Choroid plexus epithelial cell (primary cell): ENCODE measurements at places on chromosomes 1 and 21.

- DNase-seq = peak; percentile 74
These were observed 20.2 kb downstream of the PEX14 start for GRCh38 chr1:10494754-10495474.

DNA sequence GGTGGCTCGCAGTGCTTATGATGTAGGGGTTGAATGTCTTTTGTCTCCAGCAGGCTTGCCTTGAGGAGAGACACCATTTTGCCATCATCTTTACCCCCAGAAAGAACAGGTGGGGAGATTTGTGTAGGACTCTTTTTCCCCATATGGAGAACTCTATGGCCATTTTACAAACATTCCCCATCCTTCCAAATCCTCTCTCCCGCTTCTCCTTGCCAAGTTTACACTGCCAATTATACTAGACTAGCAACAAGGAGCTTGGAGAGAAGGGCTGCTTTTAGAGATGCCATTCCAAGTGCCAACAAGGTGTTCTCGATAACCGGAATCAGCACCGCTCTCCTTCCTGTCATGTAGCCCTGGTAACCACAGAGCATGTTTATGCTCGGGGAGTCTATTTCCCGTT lies 233.1 kb downstream of the CAMTA1 start:
- no peak for DNase-seq

DNA sequence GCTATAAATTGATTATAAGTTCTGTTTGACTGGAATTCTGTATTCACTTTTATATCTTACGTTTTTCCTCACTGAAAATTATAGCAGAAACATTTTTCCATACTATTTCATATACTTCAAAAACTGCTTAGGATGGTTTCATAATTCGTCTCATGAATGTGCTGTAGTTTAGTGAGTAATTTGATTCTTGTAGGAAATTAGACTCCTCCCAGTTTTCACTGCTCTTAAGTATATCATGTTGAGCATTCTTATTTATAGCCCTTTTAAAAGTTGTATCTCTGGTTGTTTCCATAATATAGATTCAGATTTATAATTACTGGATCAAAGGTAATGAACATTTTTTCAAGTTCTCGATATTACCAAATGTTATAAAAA lies 250.6 kb downstream of the FMN2 start:
- peak; percentile 9 for DNase-seq

DNA sequence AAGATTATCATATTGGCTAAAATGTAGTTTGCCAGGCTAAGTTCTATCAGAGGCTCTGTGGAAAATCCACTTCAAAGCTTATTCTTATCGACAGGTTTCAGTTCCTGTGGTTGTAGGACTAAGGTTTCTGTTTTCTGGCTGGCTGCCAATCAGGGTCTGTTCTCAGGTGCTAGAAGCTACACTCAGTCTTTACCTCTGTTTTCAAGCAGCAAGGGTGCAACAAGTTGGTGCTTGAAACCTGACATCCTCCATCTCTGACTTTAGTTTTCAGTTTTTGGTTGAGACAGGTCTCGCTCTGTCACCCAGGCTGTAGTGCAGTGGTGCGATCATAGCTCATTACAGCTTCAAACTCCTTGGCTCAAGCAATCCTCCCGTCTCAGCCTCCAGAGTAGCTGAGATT lies 15.3 kb upstream of the TMCO2 start:
- DNase-seq = no peak

DNA sequence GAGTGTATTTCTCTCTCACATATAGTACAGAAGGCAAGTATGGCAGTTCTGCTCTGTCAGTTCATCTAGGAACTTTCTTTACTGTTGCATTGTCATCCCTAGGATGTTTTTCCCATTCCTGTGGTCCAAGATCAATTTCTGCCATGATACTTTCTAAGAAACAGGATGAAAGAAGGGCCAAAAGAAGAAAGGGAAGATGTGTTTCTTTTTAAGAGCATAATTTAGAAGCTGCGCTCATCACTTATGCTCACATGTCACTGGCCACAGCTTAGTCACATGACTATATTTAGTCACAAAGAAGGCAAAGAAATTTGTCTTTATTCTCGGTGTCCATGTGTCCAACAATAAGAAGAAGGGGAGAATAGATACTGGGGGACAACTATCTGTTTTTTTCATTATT lies 7.0 kb upstream of the MAST2 start:
- no peak for DNase-seq

DNA sequence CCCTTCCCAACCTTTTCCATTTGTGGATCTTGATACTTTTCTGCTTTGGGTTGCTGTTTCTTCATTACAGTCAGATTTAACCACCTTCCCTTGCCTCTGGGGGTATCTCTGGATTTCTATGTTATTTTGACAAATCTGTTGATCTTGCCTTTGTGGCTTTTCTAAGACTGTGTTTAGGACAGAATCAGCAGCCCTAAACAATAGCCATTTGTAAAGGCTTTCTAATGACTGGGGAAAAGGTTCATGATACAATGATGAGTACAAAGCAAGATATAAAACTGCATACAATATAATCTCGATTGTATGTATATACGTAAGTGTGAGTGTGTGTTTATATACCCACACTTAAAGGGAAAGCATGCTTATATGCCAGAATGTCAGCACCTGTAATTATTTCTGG lies 27.8 kb downstream of the FAM20B start:
- DNase-seq = no peak

- DNase-seq = no peak
These were observed 18.5 kb upstream of the ADARB1 start for GRCh38 chr21:45055861-45056260.

DNA sequence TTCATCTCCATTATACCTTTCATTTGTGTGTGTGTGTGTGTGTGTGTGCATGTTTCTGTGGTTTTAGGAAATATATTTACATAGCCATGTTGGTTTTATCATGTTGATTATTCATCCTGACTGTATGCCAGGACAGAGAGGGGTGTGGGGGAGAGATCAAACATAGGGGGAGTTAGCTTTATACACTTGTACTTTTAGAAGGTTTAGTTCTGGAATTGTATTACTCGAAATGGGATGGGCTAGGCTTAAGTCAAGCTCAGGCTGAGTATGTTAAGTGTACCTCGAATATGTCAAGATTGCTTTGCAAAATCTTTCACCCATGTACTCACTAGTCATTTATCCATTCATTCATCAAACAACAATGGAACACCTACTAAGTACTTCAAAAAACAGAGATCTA lies 123.3 kb downstream of the HMCN1 start:
- no peak for DNase-seq

DNA sequence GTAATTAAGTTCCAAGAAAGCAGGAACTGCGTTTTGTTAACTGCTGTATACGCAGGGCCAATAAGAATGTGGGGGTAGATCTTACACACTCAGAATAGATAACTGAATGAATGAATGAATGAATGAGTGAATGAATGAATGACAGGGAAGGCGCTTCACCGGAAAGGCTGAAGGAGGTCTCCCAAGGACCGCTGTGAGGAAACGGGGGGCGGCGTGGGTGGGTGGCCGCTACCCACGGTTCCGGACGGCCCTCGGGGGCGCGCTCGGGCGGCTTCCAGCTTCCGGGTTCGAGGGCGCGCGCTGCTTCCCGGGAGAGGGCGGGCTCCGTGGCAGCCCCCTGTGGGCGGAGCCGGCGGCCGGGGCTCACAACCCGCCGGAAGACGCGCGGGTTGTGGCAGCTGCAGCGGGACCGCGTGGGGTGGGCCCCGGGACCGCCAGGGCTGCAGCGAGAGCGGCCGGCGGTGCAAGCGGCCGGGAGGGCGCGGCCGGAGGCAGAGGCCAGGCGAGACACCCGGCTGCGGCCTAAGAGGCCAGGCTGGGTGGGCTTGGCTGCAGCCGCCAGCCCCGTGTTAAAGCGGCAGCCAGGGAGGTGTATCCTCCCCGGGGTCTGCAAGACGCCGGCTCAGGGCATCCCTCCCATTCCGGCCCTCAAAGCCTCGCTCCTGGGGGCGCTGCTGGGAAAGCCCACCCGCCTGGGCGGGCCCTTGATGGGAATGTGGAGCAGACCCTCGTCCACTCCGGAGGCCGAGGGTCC lies at the start of gene ZFP69:
ZFP69 (plus strand) TSS at position 367 of the 754 bp plus-strand sequence. CDS start 2,072 bp downstream, outside the sequence.
- peak; percentile 56 for DNase-seq

- no peak for DNase-seq
These were observed 19.9 kb upstream of the ABCB10 start for GRCh38 chr1:229578168-229579058.

- no peak for DNase-seq
These were observed 140.7 kb upstream of the FAM78B start for GRCh38 chr1:166307261-166308188.

DNA sequence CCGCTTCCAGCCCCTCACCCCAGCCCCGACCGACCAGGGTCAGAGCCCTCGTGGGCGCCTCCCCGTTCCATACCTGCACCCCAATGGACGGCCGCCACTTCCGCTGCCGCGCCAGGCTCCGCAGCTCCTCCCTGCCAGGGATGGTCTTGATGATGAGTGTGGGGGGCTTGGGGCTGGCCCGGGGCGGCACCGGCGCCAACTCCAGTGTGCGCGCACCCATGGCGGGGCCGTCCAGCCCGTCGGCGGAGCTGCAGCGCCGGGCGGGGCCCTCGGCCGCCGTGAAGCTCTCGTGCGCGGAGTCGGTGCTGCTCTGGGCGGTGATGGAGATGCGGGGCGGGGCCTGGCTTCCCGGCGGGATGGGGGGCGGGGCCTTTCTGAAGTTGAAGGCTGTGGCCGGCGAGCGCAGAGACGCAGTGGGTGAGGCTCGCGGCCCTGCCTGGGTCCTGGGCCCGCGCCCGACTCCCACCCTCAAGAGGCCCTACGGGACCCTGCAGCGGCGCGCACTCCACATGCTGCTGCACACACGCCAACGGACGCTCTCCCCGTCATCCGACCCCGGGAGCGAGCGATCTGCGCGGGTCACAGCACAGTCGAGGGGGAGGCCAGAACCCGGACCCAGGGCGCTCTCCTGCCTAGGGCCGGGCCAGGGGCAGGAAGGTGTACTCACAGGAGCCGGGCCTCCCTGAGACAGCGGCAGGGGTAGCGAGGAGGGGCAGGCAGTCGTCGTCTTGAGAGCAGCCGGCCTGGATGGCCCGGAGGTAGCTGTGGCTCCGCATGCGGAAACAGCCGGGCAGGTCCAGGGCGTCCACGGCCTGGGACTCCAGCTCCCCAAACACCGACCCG lies 26.1 kb upstream of the SMIM12 start:
- peak; percentile 14 for DNase-seq

DNA sequence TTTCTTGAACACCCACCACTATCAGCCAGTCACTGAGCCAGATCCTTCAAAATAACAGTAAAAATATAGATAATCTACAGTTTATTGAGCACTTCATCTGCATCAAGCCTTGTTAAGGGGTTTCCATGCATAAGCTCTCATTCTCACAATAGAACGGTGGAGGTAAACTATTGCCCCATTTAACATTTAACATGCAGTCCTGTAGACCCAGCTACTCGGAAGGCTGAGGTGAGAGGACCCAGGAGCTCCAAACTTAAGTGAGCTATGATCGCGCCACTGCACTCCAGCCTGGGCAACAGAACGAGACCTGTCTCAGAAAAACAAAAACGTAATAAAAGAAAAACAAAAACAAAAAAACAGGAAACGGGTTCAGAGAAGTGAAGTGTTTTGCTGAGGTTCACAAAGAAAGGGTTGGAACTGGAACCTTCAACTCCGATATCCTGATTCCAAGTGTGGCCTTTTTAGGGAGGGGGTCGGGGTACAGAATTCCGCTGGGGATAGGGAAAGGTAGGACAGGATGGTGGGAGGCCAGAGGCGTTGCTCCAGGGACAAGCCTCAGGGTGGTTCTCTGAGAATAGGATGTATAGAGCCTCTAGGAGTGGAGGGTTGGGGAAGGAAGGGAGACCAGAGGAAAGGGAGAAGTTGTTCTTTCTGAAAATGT lies 11.6 kb upstream of the SESN2 start:
- DNase-seq = no peak

DNA sequence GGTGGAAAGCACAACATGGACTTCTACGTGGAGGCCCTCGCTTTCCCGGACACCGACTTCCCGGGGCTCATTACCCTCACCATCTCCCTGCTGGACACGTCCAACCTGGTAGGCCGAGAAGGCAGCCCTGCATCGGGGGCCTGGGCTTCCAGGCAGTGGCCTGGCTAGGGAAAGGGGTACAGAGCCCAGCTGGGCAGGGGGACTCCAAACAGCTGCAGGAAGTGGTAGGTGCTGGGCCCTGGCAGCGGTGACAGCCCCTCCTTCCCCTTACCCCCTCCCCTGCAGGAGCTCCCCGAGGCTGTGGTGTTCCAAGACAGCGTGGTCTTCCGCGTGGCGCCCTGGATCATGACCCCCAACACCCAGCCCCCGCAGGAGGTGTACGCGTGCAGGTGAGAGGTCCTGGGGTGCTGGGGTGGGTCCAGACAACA lies 30.0 kb upstream of the PADI6 start:
- no peak for DNase-seq

DNA sequence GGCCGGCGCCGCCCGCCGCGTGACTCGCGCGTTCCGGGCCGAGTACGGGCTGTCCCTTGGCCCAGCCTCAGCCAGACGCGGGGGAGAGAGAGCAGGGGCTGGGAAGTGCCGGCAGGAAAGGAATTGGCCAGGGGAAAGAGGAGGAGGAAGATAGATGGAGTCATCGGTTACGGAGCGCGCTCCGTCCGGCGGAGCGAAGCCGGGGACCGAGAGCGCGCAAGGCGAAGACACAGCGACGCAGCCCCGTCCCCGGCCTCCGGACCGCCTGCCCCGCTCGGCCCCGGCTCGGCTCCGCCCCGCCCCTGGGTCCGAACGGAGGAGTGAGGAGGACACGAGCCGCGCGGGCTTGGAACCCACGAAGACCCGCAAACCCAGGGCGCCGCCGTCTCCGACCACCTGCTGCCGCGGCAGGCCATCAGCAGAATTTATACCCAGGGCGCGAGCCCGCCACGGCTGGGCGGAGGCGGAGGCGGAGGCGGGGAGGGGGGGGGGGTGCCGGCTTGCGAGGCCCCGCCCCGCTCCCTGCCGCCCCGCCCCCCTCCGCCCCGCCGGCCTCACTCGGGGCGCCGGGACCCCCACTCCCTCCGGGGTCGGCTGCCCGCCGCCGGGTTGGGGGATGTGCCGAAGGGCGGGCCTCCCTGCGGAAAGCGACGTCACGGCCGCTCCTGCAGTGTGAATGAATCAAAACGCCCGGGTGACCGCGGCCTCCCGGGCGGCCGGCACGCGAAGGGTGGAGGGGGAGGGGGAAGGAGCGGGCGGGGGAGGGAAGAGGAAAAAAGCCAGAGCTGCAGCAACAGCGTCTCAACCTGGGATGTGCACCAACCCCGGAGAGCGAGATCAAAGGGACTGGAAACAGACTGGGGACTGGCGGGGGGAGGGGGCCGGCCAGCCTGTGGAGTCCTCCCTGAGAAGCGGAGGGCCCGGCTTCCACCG lies at the start of gene LHX4:
LHX4 (plus strand) TSS at position 782 of the 933 bp plus-strand sequence. CDS start 266 bp downstream, outside the sequence.
- DNase-seq = no peak

- DNase-seq = no peak
These were observed 25.7 kb upstream of the PKN2 start for GRCh38 chr1:88658419-88658818.

- DNase-seq = peak; percentile 44
These were observed 1.7 kb downstream of the WNT9A start for GRCh38 chr1:227945891-227946623.

GRCh38 chr1:11648039-11648438 lies 6.2 kb downstream of the FBXO2 start:
- DNase-seq = no peak

- no peak for DNase-seq
These were observed 33.0 kb downstream of the HUNK start for GRCh38 chr21:31905503-31906451.
